Smooth muscle cell of bladder (primary cell): ENCODE measurements at places on chromosomes 3 and 15. TPM values are rescaled to one million over a fixed set of nuclear protein-coding genes. Genes with fewer than 3 reads are reported as not detected.

The CTDSPL gene
- total RNA-seq, result 21.4 and 22.2 TPM in 2 replicates

The DLL4 gene
- total RNA-seq, result 0.46 and 0.85 TPM in 2 replicates

The POPDC2 gene
- under 0.01 and 0.37 TPM in 2 replicates for total RNA-seq

The NR1I2 gene
- not detected in 2 replicates for total RNA-seq

The HDGFL3 gene
- 21.6 and 42.0 TPM in 2 replicates for total RNA-seq

The IMPG2 gene
- 0.14 and 0.18 TPM in 2 replicates for total RNA-seq

The TTLL13 gene
- total RNA-seq, result 0.09 and 0.14 TPM in 2 replicates

The POLQ gene
- 1.8 and 2.4 TPM in 2 replicates for total RNA-seq

The KNG1 gene
- not detected in 2 replicates for total RNA-seq

The SKOR1 gene
- total RNA-seq, result under 0.01 and 0.09 TPM in 2 replicates

The PATL2 gene
- 0.28 and 0.43 TPM in 2 replicates for total RNA-seq

The RHOV gene
- under 0.01 TPM in 1 of 2 replicates, not detected in the other for total RNA-seq

The ANKUB1 gene
- total RNA-seq, result not detected in 2 replicates

The CFAP92 gene
- total RNA-seq, result 0.09 and 1.1 TPM in 2 replicates

The CCR8 gene
- total RNA-seq, result not detected in 2 replicates

The PAK6 gene
- total RNA-seq, result not detected in 2 replicates

The DNAH12 gene
- total RNA-seq, result under 0.01 and 0.18 TPM in 2 replicates

The HYAL1 gene
- total RNA-seq, result 1.6 and 2.5 TPM in 2 replicates

The TIGIT gene
- not detected in 2 replicates for total RNA-seq

The CPA3 gene
- not detected in 2 replicates for total RNA-seq

The LTF gene
- total RNA-seq, result 0.14 TPM in 1 of 2 replicates, not detected in the other

The SLC28A2 gene
- total RNA-seq, result under 0.01 TPM in 1 of 2 replicates, not detected in the other

The PPP1R14D gene
- not detected in 2 replicates for total RNA-seq

The LIPH gene
- total RNA-seq, result not detected in 2 replicates

The SNTN gene
- total RNA-seq, result not detected in 2 replicates

The SNX33 gene
- 13.5 and 22.5 TPM in 2 replicates for total RNA-seq

The NRROS gene
- total RNA-seq, result 0.28 and 0.46 TPM in 2 replicates

The RBPMS2 gene
- 0.14 TPM in 1 of 2 replicates, not detected in the other for total RNA-seq

The ALG1L2 gene
- 0.43 TPM in 1 of 2 replicates, not detected in the other for total RNA-seq
